ENCODE measurements at places on chromosomes 2 and 18.

GRCh38 chr2:99662761-99663341, 173.0 kb upstream of the REV1 start:
- peak; percentile 82 for DNase-seq

GRCh38 chr2:143361346-143361745, 232.1 kb downstream of the ARHGAP15 start:
- no peak for DNase-seq

- DNase-seq, result no peak
These were observed 111.5 kb upstream of the EML6 start for GRCh38 chr2:54611830-54612545.

DNA sequence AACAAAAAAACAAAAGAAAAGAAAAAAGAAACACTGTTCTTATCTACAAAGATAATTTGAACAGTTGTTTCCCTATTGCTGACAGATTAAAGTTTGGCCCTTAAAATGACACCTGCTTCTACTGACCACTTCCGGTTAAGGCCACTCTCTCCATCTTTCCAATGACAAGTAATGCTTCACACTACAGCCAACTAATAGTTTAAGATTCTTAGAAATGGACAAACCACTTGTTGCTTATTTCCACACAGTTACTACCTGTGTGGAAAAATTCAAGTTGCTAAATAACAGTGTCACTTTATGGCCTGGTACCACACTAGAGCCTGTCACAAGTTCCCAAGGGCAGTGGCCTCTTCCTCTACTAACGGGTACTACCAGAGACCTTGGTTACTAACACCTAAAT, 2.4 kb downstream of the TMEM185B start:
- DNase-seq, result no peak

DNA sequence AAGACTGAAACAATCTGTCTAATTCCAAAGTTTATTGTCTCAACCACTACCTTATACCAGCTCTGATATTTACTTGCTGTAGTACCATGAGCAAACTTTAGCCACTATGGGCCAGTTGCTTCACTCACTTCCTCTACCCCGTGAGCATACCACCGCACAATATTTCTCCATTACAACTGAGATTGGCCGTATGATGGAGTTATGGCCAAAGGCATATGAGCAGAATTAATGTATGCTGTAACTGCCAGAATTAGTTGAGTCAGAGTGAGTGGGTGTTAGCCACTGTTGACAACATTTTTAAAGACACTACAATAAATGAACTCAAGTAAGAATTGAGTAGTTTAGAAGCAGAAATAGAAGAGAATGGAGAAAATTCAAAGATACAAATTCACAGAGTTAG, 69.7 kb downstream of the LRATD1 start:
- DNase-seq, result no peak

DNA sequence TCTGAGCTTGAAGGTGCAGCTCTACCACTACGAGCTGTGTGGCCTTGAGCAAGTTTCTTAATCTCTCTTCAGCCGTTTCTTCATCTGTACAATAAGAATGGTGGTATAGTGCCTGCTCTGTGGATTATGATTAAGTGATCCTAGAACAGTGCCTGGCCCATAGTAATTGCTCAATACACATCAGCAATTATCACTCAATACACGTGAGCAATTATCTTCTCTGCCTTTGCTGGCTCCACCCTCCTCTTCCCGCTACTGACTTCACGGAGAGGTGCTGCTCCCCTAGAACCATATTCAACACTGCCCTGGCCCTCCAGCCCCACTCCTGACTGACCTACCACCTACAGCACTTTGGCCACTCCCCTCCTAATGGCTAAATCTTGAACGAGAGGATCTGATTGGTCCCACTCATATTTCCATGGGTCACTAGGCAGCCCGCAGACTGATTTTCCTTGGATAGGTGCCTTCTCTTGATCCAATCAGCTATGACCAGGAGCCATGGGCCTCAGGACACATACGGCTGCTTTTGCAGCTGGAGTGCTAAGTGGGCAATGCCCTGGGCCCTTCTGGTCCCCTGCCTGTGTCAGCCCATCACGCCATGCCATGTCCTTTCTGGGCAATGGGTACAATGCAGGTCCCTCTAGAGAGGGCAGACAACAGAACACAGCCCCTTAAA, 77.5 kb downstream of the STPG4 start:
- no peak for DNase-seq

DNA sequence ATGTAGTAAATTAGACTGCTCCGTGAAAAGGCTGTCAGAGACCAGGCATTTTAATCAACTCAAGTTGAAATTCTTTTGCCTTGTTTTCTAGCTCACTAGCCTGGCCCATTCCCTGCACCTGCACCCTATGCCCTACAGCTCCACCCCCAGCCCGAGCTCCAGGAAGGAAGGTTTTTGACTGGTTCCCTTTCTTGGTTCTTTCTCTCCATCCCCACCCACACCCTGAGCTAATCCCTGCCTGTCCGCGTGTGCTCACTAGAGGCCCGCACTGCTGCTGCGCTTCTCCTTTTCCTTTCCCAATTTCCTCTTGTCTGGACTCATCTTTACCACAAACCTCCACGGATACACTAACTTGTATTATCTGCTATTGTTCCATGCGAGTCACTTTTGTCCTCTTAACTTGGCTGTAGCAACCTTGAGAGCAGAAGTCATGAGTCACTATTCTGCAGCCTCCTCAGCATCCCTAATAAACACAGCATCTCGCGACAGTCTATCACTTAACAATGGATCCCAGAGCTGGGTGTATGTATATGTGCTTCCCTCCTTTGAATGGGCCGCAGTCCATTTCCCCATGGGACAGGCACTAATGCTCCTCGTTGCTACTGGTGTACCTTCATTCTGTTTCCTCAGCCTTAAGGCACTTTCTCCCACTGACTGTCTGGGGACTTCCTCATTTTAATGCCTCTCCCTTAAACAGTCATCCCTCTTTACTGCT, 36.5 kb downstream of the COLEC12 start:
- no peak for DNase-seq

GRCh38 chr2:107412209-107412904, 414.3 kb upstream of the RGPD4 start:
- no peak for DNase-seq

- no peak for DNase-seq
These were observed 96.7 kb upstream of the SLC14A2 start for GRCh38 chr18:45518311-45519155.

DNA sequence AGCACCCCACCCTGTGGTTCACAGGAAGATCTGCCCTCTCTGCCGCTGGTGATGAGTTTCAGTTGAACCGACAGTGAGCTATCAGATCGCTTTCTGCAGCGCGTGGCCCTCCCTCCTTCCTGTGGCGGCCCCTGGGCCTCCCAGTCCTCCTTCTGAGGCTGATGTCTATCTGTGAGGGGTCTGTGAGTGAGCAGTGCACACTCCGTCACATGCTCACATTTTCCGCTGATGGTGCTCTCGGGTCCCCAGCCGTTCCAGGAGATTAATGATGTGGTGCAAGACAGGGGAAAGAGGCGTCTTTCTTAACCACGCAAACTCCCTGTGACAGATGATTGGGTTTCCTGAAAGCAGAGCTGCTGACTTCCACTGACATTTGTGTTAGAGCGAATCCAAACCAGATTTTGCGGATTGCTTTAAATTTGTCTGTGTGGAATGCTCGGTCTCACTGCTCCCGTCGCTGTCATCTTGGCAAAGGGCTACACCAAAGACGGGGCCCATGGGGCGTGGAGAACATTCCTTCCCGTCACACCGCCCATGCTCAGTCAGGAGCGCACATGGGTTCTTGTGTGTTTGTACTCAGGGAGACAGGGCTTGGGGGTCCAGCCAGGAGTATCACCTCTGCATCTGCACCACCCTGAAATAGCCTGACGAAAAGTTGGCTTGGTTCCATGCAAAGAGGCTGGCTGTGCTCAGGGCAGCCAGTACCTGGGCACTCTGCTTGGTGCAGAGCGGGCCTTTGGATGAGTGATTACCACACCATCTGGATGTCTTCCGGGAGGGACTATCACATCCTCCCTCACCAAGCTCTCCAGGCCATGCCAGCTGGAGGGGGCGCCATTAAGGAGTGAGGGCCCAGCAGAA, 154.7 kb upstream of the HS6ST1 start:
- no peak for DNase-seq

- DNase-seq, result no peak
These were observed 128.3 kb downstream of the DNER start for GRCh38 chr2:229586012-229586411.

- no peak for DNase-seq
These were observed 290.6 kb downstream of the ZNF521 start for GRCh38 chr18:25061395-25061794.

DNA sequence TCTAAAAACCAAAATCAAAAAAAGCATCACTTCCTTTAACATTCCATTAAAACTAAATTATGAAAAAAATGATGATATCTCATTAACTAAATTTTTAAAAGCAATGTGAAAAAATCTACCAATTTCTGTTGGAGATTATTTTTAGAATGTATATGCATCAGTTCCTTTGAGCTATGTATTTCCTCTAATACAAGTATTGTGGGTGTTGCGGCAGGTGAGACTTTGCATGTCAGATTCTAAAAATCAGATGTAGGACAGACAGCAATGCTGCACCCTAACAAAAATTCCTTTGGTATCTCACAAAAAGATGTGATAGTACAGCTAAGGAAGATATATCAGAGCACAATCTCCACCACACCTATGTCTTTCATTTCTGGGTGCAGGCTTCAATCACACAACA, 6.8 kb downstream of the MBD2 start:
- no peak for DNase-seq
